ENCODE measurements at places on chromosomes 16 and 17. TPM values are rescaled to one million over a fixed set of nuclear protein-coding genes. Genes with fewer than 3 reads are reported as not detected.

Gene TMC6
- 1.1 TPM for total RNA-seq

Gene ALOXE3
- not detected for total RNA-seq

Gene FNDC8
- total RNA-seq, result not detected

Gene RNU2-1
- total RNA-seq, result 9,258 TPM

Gene CA5A
- not detected for total RNA-seq

Gene TXNDC17
- total RNA-seq, result 89.5 TPM

Gene TBX6
- total RNA-seq, result 0.86 TPM

Gene ABCC11
- total RNA-seq, result not detected

Gene RCVRN
- not detected for total RNA-seq

Gene CES4A
- 3.6 TPM for total RNA-seq
